ENCODE measurements at places on chromosomes 7 and 10.

GRCh38 chr10:8076933-8077332, 22.4 kb downstream of the GATA3 start:
- DNase-seq: no peak

DNA sequence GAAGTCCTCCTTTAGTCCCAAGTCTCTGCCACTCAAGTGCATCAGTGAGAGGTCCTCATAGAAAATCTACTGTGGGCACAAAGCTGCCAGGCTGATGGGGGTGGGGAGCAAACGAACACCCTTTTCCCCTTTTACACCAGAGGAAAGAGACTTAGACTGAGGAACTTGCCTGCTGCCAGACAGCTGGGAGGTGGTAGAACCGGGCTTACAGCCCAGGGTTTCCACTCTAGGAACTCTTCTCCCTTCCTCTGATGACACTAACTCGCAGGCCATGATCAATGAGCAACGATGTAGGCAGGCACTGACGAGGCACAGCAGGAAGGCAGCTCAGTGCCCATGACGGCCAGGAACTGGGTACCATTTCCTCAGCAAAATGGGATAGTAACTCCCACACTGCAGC, 11.0 kb upstream of the SH2D4B start:
- DNase-seq: no peak

DNA sequence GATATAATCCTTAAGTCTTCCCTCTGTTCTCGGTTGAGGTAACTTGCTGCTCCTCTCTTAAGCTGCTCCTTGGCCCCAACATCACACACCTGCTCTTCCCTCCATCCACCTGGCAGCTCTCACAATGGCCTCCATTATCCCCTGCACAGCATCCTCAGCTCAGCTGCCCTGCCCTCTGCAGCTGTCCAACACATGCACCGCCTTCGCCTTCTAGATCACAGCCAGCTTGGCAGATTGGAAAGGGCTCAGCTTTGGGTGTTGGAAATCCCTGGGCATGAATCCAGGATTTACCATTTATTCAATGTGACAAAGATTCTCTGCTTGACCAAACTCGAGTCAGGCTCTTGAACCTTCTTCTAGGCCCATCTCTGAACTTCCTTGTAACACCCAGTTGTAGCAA, 20.6 kb downstream of the RGR start:
- DNase-seq: no peak

DNA sequence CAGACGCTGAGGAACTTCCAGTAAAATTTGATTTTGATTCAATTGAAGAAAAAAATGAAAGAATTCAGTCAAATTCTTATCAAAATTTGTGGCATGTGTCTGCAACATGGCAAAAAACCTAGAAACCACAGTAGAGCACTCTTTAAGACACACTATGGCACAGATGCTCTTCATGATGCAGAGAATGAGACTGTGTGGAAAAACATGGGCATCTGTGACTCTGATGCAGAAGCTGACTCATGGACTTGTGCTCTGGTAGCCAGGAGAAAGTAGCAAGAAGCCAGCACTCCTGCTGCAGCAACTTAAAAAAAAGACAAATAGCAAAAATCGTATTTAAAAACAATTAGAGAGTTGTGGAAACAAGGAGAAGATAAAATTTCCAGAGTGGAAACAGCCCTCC, 8.9 kb upstream of the KCNK18 start:
- no peak for DNase-seq

- no peak for DNase-seq
Observed at GRCh38 chr10:75371010-75371409, 30.6 kb downstream of the ZNF503 start.

DNA sequence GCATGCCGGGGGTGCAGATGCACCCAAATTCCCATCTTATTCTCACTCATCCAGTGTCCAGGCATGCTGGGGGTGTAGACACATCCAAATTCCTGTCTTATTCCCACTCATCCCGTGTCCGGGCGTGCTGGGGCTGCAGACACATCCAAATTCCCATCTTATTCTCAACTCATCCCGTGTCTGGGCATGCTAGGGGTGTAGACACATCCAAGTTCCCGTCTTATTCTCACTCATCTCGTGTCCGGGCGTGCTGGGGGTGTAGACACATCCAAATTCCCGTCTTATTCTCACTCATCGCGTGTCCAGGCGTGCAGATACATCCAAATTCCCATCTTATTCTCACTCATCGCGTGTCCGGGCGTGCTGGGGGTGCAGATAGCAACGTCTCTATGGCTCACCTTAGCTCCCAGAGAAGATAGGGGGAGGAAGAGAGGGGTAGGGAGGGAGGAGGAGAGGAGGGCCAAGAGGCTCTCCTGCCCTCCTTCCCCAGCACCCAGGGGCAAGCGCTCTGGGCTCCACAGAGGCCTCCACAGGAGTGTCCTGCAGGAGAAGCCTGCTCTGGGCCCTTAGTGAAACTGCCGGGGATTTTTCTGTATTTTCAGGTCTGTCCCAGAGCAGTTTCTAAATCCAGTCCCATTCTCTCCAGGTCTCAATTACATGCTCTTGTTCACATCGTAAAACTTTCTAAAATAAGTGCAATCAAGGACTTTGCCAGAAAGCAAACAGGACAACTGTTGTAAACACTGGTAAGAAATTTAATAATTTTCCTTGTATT, 210.8 kb downstream of the DIP2C start:
- no peak for DNase-seq

- DNase-seq: no peak
Observed at GRCh38 chr7:115198143-115198542, 276.2 kb downstream of the MDFIC start.

GRCh38 chr7:68503400-68503799, 1094.9 kb upstream of the AUTS2 start:
- DNase-seq: no peak

DNA sequence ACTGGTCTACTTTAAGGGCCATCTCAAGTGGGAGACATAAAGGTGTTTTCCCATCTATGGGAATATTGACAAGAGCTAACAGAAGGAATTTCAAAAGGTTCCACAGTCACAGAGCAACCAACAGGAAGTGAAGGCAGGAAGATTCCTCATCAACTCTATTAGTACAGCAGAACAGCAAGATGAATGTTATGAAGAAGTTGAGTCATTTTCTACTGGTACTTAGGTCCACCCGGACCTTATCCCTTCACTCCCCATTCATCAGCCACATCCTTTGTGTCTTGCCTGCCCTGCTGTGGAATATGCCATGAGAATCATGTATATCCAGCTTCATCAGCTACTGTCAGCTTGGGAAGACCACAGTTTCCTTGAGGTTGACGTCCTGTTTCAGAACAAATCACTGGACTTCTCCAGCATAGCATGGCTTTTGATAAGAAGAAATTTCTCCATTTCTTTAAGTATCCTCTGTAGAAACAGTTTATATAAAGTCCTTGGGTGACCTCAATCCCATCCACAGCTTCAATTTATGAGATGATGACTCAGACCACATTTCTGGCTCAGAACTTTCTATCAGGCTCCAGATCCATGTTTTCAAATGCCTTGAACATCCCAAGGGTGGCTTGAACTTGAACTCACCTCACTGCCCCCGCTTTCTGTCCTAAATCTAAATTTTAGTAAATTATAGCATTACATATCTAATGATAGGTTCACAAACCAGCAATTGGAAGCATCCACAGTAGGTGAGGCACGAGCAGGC, 84.9 kb upstream of the AGK start:
- DNase-seq: no peak
